ENCODE measurements at places on chromosomes 7 and 10. TPM values are rescaled to one million over a fixed set of nuclear protein-coding genes. Genes with fewer than 3 reads are reported as not detected.

GRCh38 chr10:90738885-90739284, 119.0 kb downstream of the HTR7 start:
- no peak for DNase-seq

DNA sequence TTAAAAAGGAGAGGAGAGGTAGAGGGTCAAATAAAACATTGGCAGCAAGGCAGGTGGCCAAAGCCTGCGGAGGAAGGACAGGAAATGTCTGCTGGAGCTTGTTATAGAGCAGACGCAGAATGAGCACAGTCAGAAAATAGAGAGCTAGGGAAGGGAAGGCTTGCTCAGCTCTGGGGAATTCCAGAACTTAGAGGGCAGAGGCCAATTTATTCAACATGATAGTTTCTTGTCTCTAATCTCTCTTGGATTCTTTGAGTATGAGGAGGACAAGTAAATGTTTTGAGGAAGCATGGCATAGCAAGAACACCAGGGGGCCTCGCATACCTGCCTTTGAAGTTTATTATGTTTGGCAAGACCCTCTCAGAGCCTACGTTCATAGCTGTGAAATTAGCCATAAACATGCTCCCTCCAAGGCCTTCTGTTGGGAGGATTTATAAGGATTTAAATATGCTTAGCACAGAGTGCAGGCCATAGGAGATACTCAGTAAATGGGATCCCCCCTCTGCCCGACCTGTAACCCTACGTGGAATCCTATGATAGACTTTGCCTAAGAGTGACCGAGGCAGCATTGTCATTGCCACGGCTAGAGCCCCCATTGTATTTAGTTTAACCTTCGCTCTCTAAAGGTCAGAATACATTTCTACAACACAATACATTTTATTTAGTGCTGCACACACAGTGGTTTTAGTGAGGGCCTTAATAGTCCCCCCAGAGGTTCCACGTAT, 293.9 kb downstream of the CCDC3 start:
- DNase-seq = no peak

DNA sequence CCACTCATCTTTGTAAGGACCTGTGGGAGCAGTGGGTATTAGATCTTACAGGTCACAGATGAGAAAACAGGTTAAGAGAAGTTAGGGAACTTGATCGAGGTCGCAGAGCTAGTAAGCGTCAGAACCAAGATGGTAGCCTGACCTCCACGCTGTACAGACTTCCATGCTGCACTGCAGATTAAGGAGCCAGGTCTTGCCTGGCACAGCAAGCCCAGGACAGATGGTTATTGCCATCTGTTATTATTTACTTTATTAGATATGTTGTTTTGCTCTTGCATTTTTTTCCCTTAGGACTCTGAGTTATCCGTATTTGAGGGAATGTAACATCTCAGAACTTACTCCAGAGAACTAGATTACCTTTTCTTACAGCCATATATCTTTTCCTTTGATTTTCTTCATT, 147.2 kb downstream of the NSUN6 start:
- no peak for DNase-seq

DNA sequence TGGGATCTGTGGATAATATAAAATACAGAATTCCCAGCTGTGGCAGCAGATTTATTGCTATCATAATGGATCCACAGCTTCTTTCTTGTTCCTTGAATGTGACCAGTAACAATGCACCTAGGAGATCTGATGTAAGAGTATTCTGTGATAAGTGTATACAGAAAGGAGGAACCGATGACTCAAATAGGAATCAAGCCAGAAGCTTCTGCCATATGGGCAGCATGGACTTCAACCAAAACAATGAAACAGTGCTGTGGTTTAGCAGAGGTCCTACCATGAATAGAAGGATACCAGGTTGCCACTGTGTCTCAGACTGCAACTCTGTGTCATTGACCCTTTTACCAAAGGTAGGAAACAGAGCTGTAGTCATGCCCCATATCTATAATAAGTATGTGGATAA, 81.8 kb downstream of the PTPRZ1 start:
- no peak for DNase-seq

The ASB10 gene
- not detected for total RNA-seq

The GPR146 gene
- 13.7 TPM for total RNA-seq
